ENCODE measurements at places on chromosomes 2 and 18.
A peak's percentile ranks its signal among the peaks of the same experiment; 100 is the strongest.

GRCh38 chr2:28437918-28438317, 45.3 kb downstream of the FOSL2 start:
- DNase-seq: no peak

DNA sequence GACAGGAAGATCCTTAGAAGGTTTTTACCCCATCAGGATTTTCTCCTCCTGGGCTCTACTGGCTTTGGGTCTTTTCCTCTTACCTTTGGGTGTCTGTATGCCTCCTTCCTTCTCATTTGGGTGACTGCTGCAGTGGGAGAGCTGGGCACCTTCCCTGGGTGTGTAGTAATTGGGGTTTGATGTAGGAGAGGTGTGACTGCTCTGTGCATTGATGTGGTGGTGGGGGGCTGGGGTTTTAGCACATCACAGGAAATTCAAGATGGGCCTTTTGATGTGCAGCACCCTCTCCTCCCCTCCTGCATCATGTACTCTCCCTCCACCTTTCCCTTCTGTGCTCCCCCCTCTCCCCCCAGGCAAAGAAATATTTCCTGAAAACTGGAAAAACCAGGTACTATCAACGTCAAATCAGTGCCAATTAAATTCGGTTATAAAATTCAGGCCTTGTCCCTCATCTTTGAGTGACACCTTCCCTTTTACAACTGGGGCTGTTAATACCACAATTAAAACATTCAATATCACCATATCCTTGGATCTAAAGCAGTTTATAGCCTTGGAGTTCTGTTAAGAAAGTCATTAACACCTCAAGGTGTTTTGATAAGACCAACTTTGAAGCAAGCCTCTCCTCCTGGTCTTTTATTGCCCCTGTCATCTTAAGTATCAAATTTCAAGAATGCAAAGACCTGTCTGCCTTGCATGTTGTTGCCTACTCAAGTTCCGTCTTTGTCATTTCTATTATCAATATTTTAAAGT, 23.3 kb downstream of the EDAR start:
- DNase-seq: peak; percentile 38

GRCh38 chr2:166758956-166759355, 129.3 kb upstream of the XIRP2 start:
- no peak for DNase-seq

GRCh38 chr2:175445281-175445680, 263.8 kb upstream of the ATP5MC3 start:
- DNase-seq: no peak

- DNase-seq: no peak
These were observed 5.9 kb downstream of the TEKT4 start for GRCh38 chr2:94877129-94877528.

DNA sequence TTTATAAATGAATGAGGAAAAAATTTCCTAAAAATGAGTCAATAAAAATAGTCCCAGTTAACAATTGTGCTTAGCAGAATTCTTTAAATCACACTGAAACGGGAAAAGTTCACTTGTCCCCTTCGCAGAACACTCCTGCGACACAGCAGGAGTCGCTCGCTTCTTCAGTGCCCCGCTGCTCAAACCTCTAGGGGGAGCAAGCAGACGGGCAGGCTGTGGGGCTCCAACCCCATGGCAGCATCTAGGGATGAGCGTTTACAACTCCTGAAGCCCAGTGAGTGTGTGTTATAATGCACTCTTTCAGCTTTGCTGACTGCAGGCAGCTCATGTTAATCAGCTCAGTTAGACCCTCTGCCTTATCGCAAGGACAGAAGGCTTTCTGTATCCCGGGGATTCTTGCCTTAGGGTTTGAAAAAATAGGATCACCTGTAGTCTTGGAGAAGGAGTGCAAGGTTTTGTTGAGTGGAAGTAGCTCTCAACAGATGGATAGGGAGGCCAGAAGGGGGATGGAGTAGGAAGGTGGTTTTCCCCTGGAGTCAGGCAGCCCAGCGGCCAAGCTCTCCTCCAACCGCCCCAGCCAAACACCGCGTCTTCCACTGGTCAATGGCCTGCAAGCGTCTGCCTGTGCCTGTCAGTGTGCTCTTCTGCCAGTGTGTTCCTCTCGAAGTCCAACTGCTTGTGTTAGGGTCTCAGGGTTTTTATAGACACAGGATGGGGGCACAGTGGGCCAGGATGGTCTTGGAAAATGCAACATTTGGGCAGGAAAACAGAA, 1977.7 kb upstream of the LRRTM1 start:
- no peak for DNase-seq

DNA sequence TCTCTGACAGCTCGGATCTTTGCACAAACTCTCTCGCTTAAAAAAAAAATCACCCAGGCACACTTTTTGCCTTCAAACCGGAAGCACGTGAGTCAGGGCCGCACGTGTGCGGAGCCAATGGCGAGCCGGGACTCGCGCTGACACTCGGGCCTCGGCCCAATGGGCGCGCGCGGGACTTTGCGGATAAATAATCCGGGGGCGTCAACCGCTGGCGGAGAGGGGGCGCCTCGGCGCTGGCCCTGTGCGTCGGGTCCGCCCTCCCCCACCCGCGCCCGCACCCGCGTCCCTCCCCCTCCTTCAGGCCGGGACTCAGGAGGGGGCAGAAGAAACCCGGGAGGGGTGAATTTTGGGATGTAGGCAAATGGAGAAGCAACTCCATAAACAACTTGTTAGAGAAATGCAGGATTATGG, 319 bp upstream of the EN1 start:
- DNase-seq: no peak

GRCh38 chr2:16261791-16262190, 321.4 kb downstream of the MYCN start:
- no peak for DNase-seq

DNA sequence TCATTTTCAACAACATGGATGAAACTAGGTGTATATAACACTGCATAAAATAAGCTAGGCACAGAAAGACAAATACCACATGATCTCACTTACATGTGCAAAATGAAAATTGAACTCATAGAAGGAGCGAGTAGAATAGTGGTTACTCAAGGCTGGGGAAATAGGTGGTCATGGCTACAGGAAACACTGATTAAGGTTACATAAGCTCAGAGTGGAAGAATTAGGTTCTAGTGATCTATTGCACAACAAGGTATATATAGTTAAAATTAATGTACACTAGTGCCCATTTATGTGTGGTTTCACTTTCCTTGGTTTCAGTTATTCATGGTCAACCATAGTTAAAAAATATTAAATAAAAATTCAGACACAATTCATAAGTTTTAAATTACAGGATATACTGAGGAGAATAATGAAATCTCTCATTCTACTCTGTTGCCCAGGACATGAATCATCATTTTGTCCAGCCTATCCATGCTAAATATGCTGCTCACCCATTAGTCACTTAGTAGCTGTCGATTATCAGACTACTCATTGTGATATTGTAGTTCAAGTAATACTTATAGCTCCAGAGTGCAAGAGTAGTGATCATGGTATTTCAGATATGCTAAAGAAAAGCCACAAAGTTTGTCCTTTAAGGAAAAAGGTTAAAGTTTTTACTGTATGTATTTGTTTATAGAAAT, 1530.9 kb upstream of the LRRTM1 start:
- no peak for DNase-seq
